MG63 (cell line): ENCODE measurements at places on chromosomes 11 and 22. TPM values are rescaled to one million over a fixed set of nuclear protein-coding genes. Genes with fewer than 3 reads are reported as not detected.

DNA sequence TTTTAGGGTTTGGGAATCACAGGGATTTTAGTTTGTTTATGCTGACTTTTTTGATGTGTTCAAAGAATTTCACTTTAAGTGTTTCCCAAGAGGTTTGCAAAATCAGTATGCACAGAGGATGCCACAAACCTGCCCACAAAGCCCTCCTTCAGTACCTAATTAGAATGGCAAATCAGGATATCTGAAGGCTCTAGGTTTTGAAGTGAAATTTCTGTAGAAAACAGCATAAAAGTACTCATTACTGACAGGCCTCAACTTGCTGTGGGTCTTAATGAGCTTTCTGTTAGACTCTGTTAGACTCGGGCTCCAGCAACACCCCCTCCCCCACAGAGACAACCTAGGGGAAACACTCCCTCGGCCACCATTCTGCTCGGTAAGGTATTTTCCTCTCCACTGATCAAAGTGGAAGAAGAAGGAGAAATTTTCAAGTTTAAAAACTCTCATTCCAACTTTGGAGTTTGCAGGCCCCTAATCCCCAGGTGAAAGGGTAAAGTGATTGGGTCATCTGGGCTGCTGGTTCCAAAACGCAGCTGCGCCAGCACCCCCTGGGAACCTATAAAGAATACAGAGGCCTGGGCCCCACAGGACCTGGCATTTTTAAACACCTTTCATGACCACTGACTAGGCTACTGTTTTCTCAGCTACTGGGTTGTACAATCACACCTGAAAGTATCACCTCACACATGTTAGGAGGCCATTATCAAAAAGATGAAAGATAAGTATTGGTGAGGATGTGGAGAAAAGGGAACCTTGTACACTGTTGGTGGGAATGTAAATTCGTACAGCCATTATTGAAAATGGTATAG is 67.5 kb downstream of the PLEKHA7 start:
- DNase-seq: no peak

DNA sequence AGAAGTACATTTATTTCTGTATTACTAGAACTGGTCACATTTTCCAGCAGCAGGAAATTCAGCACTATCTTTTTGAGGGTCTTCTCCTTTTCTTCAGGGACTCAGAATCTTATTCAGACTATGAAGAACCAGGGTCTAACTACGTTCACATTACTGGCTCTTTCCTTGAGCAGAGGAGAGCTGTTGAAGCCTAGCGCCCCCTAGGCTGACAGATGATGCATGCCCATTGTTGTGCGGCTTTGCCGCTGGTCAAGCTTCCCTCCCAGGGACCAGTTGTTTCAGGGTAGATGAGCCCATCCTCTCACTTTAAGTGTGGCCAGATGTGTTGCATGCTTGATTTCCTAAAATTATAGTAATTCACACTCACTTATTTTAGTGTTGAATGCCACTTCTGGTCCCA is 168.2 kb upstream of the PDGFD start:
- DNase-seq: no peak

- no peak for DNase-seq
Measured at GRCh38 chr11:9148035-9148434, 56.6 kb upstream of the SCUBE2 start.

GRCh38 chr22:29011240-29012100 is 50.2 kb downstream of the C22orf31 start:
- DNase-seq: no peak

GRCh38 chr11:86486261-86487030 is 111.8 kb downstream of the CCDC81 start:
- DNase-seq: no peak

DNA sequence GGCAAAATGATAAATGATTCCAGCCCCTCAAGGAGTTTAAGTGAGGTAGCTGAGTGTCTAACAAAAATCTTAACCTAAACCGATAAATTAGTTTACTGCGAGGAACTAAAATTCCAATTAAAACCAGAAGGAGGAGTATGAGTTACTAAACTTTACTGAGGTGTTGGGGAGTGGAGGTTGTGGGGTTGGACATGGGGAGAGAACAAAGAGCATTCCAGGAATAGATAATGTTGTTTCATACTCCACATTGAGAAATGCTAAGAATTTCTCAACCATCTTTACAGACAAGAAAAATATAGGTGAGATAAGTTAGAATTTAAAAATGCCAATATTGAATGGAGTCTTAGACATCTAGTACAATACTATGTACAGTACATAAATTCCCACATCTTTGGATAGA is 488.6 kb downstream of the METTL15 start:
- no peak for DNase-seq

GRCh38 chr22:42171946-42172719 is 41.5 kb upstream of the CYP2D6 start:
- no peak for DNase-seq

Gene COMT
- total RNA-seq: 178 and 263 TPM in 2 replicates

Gene NLRP6
- total RNA-seq: not detected in 2 replicates

Gene SLC25A45
- total RNA-seq: 1.9 TPM in 2 replicates
